Daoy (cell line): ENCODE measurements at places on chromosomes 16 and 17. TPM values are rescaled to one million over a fixed set of nuclear protein-coding genes. Genes with fewer than 3 reads are reported as not detected.

DNA sequence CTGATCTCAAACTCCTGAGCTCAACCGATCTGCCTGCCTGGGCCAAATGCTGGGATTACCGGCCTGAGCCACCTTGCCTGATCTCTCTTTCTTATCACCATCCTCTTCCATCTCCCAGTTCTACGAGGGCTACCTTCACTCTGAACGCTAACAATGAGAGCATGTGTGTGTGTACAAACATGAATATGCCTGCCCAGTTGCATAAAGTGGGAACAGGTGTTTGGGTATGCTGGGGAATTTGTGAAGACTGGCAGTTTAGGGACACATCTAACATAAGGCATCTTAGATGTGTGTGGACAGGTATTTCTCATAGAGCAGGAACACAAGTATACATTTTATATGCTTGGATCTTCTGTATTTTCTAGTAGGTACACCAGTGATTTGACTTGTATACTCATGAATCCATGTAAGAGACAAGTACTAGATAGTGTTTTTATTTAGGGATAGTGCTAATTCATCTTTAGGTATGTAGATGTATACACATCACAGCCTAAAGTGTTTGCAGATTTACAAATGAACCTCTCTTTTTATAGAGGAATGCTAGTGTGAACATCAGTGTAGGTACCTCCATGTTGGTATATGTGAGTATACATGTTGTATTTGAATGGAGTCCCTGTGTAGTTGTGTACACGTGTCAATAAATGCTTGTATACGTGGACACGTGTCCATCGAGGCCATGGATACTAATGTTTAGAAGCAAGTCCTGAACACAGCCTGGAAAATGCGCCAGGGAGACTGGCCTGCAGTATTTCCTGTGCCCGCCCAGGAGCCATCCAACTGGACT, 1.2 kb upstream of the DLX4 start:
- no peak for DNase-seq

DNA sequence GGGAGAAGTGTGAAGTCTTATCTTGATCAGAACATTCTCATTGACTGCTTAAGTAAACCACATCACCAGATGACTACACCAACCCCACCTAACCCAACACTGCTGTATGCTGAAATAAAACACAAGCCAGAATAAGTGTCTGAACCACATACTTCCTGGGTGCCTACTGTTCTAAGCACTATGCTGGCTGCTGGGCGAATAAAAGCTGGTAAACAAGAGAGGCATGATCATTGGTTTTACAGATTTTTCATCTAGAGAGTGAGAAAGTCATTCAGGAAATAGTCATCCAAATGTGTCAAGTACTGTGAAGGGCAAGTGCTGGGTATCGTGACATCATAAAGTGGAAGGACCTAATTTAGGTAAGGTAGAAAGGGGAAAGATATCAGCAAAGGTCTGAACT, 199.0 kb upstream of the SOX9 start:
- peak; percentile 24 for DNase-seq

- peak; percentile 89 for DNase-seq
Measured at GRCh38 chr17:48023400-48024148, 14.0 kb downstream of the COPZ2 start.

GRCh38 chr16:11272921-11273720, at the start of gene PRM3:
Gene PRM3 (minus strand): TSS chr16:11273629. CDS start chr16:11273595, 34 bp downstream.
- DNase-seq, result no peak

- no peak for DNase-seq
Measured at GRCh38 chr17:44733753-44734152, 25.0 kb upstream of the ADAM11 start.

- no peak for DNase-seq
Measured at GRCh38 chr16:62954144-62955032, 918.1 kb upstream of the CDH8 start.

GRCh38 chr17:71500761-71501555, 619.9 kb upstream of the SOX9 start:
- no peak for DNase-seq

DNA sequence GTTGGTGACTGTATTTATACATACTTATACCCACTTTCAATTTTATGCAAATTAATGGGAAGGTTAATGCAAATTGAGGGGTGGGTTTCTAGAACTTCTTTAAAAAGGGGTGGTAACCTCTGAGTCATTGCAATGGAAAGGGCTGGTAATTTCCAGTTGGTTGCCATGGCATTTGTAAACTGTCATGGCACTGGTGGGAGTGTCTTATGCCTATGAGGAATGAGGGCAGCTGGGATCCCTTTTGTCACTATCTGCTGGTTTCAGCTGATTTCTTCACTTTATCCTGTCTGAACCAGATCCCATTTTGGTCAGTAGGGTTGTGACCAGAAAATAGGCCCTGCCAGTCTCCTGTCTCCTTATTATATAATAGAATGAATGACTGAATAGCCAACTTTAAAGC, 1006.7 kb upstream of the GOT2 start:
- no peak for DNase-seq

GRCh38 chr17:81398176-81398831, 3.0 kb downstream of the BAHCC1 start:
- peak; percentile 77 for DNase-seq

DNA sequence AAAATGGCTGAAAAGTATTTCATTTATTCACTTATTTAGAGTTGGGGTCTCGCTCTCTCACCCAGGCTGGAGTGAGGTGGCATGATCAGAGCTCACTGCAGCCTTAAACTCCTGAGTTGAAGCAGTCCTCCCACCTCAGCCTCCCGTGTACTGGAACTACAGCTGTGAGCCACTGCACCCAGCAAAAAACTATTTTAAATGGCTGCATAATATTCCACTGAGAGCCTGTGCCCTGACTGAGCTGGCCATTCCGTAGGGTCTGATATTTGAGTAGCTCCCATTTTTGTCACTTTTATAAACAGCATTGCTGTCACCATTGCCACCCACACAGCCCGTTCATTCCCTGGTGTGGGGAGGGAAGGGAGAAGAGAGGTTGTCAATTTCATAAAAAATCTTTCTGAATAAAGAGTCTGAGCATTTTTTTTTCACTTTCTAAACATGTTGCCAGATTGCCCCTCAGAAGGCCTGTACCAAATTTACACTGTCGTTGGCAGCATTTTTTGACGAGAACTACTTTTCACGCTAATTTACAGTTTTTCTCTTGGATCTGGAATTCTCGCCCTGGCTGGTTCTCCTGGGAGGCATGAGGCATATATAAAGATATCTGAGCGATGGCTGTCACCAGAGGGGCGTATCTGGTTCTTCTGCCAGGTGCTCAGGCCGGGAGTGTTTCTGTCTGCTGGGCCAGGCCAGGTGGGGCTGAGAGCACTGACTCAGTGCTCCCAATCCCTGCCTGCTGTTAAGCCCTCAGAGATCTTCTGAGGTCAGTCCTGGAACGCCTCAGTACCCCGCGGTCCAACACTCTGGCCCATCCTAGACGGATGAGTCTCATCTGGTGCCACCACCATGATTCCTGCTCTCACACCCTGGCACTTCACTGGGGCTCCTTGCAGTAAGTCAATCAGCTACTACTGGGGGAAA, 7.2 kb upstream of the KIFC3 start:
- DNase-seq, result no peak

Gene PYY
- not detected in 2 replicates for total RNA-seq

DNA sequence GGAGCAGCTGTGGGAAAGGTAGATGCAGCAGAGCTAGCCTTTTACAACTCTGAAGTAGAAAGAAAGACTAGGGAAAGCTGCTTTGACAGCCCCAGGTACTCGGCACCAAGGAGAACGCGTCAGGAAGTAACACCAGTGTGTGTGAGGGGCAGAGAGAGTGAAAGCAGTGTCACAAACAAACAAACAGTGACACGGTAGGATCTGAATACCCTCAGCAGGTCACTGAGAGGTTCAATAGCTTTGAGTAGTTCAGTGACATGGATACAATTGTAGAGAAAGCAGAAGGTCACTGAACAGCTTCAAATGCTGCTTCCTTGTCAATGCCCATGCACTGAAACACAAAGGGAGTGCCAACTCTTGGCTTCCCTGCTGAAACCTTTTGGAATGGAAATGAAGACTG, 150.3 kb upstream of the C17orf78 start:
- no peak for DNase-seq

GRCh38 chr17:42514867-42515266, 21.2 kb upstream of the NAGLU start:
- no peak for DNase-seq

Gene FXR2
- 60.5 and 87.4 TPM in 2 replicates for total RNA-seq

- DNase-seq, result peak; percentile 57
Measured at GRCh38 chr16:30335598-30336474, 19.3 kb downstream of the CD2BP2 start.

DNA sequence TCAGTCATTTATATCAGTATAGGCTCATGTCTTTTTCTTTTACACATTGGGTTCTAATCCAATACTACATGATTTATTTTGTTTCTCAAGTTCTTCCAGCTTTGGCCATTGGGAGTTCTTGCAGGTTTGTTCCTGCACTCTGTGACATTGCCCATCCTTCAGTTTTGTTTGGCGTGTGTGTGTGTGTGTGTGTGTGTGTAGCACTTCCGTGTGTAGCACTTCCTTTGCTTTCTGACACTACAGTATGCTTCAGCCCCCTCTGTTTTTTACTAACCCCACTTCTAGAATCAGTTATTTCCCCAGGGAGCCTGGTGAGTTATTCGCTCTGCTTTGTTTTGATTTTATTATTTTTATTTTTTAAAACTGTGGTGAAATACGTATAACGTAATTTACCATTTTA, 75.6 kb upstream of the LGALS9 start:
- no peak for DNase-seq

- no peak for DNase-seq
Measured at GRCh38 chr16:15576960-15577958, 65.7 kb downstream of the MARF1 start.

Gene EVPLL
- total RNA-seq, result not detected in 2 replicates

DNA sequence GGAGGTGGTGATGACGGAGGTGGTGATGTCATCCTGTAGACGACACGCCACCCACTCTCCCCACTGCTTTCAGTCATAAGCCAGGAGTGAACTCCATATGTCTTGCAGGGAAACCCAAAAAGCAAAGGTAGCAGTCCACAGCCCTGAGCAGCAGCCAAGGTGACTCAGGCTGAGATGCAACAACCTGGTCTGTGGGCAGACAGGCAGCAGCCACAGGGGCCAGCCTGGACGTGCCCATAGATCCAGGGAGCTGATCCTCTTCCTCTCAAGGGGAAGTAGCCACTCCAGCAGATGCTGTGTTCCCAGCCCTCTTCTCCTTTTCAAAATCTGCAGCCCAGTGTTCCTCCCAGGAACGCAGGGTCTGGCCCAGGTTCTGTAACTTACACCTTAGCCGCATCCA, 17.3 kb upstream of the CIITA start:
- no peak for DNase-seq

Gene IL17C
- total RNA-seq, result not detected in 2 replicates

Gene C16orf87
- total RNA-seq, result 17.4 and 19.1 TPM in 2 replicates

Gene KCNH4
- total RNA-seq, result under 0.01 TPM in 1 of 2 replicates, not detected in the other

DNA sequence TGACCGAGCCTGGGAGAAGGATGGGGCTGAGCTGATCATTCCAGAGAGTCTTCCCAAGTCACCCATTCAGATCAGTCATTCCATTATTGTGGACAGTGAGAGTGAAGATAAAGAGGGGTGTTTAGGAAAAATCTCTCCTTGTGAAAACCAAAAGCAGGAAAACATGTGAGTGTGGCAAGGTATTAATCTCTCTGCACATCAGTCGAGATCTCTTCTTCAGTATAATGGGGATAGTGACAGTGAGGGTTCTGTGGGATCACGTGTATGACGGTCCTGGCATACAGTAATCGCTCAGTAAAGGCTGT, 35.4 kb downstream of the CHD9 start:
- no peak for DNase-seq

DNA sequence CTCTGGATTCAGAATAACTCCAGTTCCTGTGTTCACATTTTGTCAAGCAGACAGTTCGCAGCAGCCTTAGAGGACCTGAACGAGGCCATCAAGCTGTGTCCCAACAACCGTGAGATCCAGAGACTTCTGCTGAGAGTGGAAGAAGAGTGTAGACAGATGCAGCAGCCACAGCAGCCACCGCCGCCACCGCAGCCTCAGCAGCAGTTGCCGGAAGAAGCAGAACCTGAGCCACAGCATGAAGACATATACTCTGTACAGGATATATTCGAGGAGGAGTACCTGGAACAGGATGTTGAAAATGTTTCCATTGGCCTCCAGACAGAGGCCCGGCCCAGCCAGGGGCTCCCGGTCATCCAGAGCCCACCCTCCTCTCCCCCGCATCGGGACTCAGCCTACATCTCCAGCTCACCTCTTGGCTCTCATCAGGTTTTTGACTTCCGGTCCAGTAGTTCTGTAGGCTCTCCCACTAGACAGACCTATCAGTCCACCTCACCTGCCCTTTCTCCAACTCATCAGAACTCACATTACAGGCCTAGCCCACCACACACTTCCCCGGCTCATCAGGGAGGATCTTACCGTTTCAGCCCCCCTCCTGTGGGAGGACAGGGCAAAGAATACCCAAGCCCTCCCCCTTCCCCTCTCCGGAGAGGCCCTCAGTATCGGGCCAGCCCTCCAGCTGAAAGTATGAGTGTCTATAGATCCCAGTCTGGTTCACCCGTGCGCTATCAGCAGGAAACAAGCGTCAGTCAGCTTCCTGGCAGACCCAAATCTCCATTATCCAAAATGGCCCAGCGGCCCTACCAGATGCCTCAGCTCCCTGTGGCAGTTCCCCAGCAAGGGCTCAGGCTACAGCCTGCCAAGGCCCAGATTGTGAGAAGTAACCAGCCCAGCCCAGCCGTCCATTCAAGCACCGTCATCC, 25.9 kb downstream of the CYB561 start:
- no peak for DNase-seq
